A549 treated with dexamethasone at 1 μM for 4 hours (cell line): ENCODE measurements at places on chromosomes 16 and 17. TPM values are rescaled to one million over a fixed set of nuclear protein-coding genes. Genes with fewer than 3 reads are reported as not detected.

Gene CCL16
- total RNA-seq = not detected in 5 replicates

Gene SLC47A1
- 20.1 to 23.7 TPM (median 22.6 TPM) in 5 replicates for total RNA-seq

Gene ZNF500
- total RNA-seq = 6.6 to 8.9 TPM (median 8.8 TPM) in 5 replicates

Gene SLC22A31
- total RNA-seq = 0.98 to 1.4 TPM (median 1.2 TPM) in 5 replicates

Gene SGCA
- total RNA-seq = 0.54 to 2.3 TPM (median 1.2 TPM) in 5 replicates

Gene DBF4B
- 17.9 to 24.5 TPM (median 23.0 TPM) in 5 replicates for total RNA-seq

Gene GCGR
- 0.08 to 0.56 TPM (median 0.33 TPM) in 5 replicates for total RNA-seq

Gene COPZ2
- 12.3 to 17.8 TPM (median 14.6 TPM) in 5 replicates for total RNA-seq

Gene PABPN1L
- not detected in 5 replicates for total RNA-seq

Gene KRT13
- total RNA-seq = 0.11 to 0.51 TPM (median 0.18 TPM) in 5 replicates

Gene TUBB3
- 176 to 259 TPM (median 242 TPM) in 5 replicates for total RNA-seq

Gene G6PC1
- 0.06 to 0.09 TPM (median 0.08 TPM) in 3 of 5 replicates, not detected in the others for total RNA-seq

Gene CEP295NL
- 0.34 to 0.54 TPM (median 0.40 TPM) in 5 replicates for total RNA-seq

Gene SCARF1
- 0.14 to 0.29 TPM (median 0.21 TPM) in 5 replicates for total RNA-seq

Gene SLX4
- 3.4 to 6.6 TPM (median 5.8 TPM) in 5 replicates for total RNA-seq

Gene BAIAP2
- total RNA-seq = 115 to 153 TPM (median 142 TPM) in 5 replicates

Gene NUTF2
- 240 to 275 TPM (median 248 TPM) in 5 replicates for total RNA-seq

Gene CD300E
- total RNA-seq = not detected in 5 replicates

Gene MGAT5B
- 13.7 to 21.3 TPM (median 20.9 TPM) in 5 replicates for total RNA-seq

Gene SOX9
- total RNA-seq = 9.9 to 15.4 TPM (median 13.8 TPM) in 5 replicates

Gene PRSS36
- 0.62 to 1.4 TPM (median 0.99 TPM) in 5 replicates for total RNA-seq

Gene KRTAP2-2
- total RNA-seq = not detected in 5 replicates

Gene KRT12
- not detected in 5 replicates for total RNA-seq

Gene HS3ST3B1
- 0.88 to 1.9 TPM (median 1.7 TPM) in 5 replicates for total RNA-seq

Gene VMO1
- total RNA-seq = 0.81 to 1.2 TPM (median 1.0 TPM) in 5 replicates

Gene GLIS2
- 16.9 to 25.1 TPM (median 24.2 TPM) in 5 replicates for total RNA-seq

Gene NT5M
- total RNA-seq = 8.4 to 11.8 TPM (median 9.8 TPM) in 5 replicates

Gene HOXB4
- 0.06 to 0.13 TPM (median 0.09 TPM) in 5 replicates for total RNA-seq

Gene GP2
- 0.13 TPM in 1 of 5 replicates, not detected in the others for total RNA-seq

Gene PDP2
- 5.2 to 9.7 TPM (median 7.0 TPM) in 5 replicates for total RNA-seq

Gene AOC2
- 1.6 to 3.0 TPM (median 2.4 TPM) in 5 replicates for total RNA-seq
